Sigmoid colon (tissue), 7 donors: ENCODE measurements at places on chromosomes 4 and X. TPM values are rescaled to one million over a fixed set of nuclear protein-coding genes. Genes with fewer than 3 reads are reported as not detected.
A peak's percentile ranks its signal among the peaks of the same experiment; 100 is the strongest.

Gene SPIN4
- 2.1 TPM for polyA plus RNA-seq

DNA sequence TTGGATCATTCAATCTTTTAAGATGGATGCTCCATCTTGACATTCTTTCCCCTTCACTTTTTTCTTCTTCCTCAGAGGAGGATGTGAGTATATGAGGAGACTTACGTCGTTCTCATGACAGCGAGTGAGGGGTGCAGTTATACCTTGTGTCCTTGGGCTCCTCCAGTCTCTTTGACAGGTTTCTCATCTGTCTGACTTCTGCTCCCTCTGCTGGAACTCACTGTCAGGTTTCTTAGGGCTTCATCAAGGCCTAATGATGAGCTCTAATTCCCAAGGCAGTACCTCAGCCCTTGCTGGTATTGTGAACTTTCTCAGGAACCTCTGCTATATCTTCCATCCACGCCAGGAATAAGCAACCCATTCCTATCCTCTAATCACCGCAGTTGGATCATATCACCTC, 237.8 kb upstream of the ADGRL3 start:
- no peak overlapping the region for H3K4me3 ChIP-seq
- no peak for DNase-seq
- no peaks in the 10 kb centered on the region for H3K27me3 ChIP-seq
- no peaks in the 10 kb centered on the region for H3K36me3 ChIP-seq

DNA sequence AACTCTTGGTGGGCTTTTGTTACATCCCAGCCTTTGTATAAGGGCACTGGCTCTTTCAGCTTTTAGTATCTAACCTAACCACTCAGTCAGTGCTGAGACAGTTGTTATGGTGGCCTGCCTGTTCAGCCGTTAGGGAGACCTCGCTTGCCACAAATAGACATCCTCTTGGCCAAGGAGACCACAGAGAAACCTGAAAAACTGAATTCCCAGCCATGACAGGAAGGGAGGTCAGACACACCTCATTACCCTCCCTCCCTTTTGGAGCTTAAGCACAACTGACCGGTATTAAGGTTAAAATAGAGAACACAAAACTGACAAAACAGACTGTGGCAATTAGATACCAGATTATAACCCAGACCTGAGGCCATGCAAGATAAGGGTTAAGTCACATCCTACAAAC, 1639.3 kb downstream of the RPA4 start:
- H3K27me3 ChIP-seq: no peaks in the 10 kb centered on the region
- no peak overlapping the region for H3K27ac ChIP-seq
- no peaks in the 10 kb centered on the region for H3K36me3 ChIP-seq
- DNase-seq: no peak
- H3K4me1 ChIP-seq: no peaks in the 10 kb centered on the region

Gene TDO2
- polyA plus RNA-seq: 5.4 TPM

Gene VCX3B
- not detected for polyA plus RNA-seq

DNA sequence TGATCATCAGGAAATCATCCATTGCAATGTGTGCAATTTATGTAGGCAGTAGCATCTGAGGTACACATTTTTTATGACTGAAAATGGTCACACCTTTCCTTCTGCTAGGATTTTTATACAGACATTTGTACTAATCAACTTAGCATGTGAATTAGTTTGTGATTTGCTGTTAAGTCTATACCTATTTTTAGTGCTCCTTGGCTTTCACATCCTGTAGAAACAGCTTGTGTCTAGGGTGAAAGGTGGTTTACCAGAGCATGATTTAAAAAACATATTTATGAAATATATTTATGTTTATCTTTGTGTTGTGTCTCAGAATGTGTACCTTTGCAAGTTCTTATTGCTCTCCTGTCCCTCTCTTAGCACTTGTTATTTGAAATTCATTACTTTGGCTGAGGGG, 916.0 kb downstream of the TECRL start:
- no peak overlapping the region for H3K4me3 ChIP-seq
- H3K27me3 ChIP-seq: no peaks in the 10 kb centered on the region
- no peak overlapping the region for H3K27ac ChIP-seq
- DNase-seq: no peak

Gene KCND1
- 1.7 TPM for polyA plus RNA-seq

- no peaks in the 10 kb centered on the region for H3K36me3 ChIP-seq
- H3K27ac ChIP-seq: no peak overlapping the region
- no peaks in the 10 kb centered on the region for H3K27me3 ChIP-seq
- no peak for DNase-seq
- no peak overlapping the region for H3K4me3 ChIP-seq
- peaks cover 11% of the 10 kb centered on the region for H3K4me1 ChIP-seq
Observed at GRCh38 chr4:154529728-154530519, 20.3 kb downstream of the PLRG1 start.

GRCh38 chrX:122817321-122817955, 366.6 kb upstream of the GRIA3 start:
- H3K4me3 ChIP-seq: no peak overlapping the region
- DNase-seq: peak; percentile 32
- H3K36me3 ChIP-seq: no peaks in the 10 kb centered on the region
- no peaks in the 10 kb centered on the region for H3K4me1 ChIP-seq
- no peak overlapping the region for H3K27ac ChIP-seq

Gene SPP1
- polyA plus RNA-seq: 3.0 TPM

GRCh38 chrX:21972721-21973120, 32.2 kb downstream of the SMS start:
- H3K4me3 ChIP-seq: no peak overlapping the region
- H3K4me1 ChIP-seq: peaks cover 17% of the 10 kb centered on the region
- H3K36me3 ChIP-seq: peaks cover 18% of the 10 kb centered on the region
- H3K27me3 ChIP-seq: no peaks in the 10 kb centered on the region
- no peak for DNase-seq
- no peak overlapping the region for H3K27ac ChIP-seq

GRCh38 chrX:78327370-78328086, at the start of gene CYSLTR1:
Gene CYSLTR1 (minus strand): TSS chrX:78327611. CDS start chrX:78273746, 53,865 bp downstream.
- H3K27ac ChIP-seq: peak within 1 kb of the TSS; percentile 5
- H3K27me3 ChIP-seq: no peaks in the 10 kb centered on the region
- no peaks in the 10 kb centered on the region for H3K36me3 ChIP-seq
- H3K4me3 ChIP-seq: peak within 1 kb of the TSS; percentile 25
- H3K4me1 ChIP-seq: no peaks in the 10 kb centered on the region

GRCh38 chr4:71841336-71841735, 57.5 kb upstream of the GC start:
- H3K27ac ChIP-seq: no peak overlapping the region
- no peak overlapping the region for H3K4me3 ChIP-seq
- H3K27me3 ChIP-seq: no peaks in the 10 kb centered on the region
- H3K36me3 ChIP-seq: no peaks in the 10 kb centered on the region

Gene ITM2A
- 16.2 TPM for polyA plus RNA-seq

- no peaks in the 10 kb centered on the region for H3K36me3 ChIP-seq
- H3K4me3 ChIP-seq: no peak overlapping the region
- H3K4me1 ChIP-seq: no peaks in the 10 kb centered on the region
- no peaks in the 10 kb centered on the region for H3K27me3 ChIP-seq
Observed at GRCh38 chrX:79159800-79160199, 15.3 kb downstream of the GPR174 start.

Gene TEX13D
- polyA plus RNA-seq: not detected

- no peak overlapping the region for H3K4me3 ChIP-seq
- H3K27me3 ChIP-seq: no peaks in the 10 kb centered on the region
- DNase-seq: no peak
- H3K36me3 ChIP-seq: no peaks in the 10 kb centered on the region
Observed at GRCh38 chr4:102564399-102565059, 63.4 kb downstream of the NFKB1 start.

DNA sequence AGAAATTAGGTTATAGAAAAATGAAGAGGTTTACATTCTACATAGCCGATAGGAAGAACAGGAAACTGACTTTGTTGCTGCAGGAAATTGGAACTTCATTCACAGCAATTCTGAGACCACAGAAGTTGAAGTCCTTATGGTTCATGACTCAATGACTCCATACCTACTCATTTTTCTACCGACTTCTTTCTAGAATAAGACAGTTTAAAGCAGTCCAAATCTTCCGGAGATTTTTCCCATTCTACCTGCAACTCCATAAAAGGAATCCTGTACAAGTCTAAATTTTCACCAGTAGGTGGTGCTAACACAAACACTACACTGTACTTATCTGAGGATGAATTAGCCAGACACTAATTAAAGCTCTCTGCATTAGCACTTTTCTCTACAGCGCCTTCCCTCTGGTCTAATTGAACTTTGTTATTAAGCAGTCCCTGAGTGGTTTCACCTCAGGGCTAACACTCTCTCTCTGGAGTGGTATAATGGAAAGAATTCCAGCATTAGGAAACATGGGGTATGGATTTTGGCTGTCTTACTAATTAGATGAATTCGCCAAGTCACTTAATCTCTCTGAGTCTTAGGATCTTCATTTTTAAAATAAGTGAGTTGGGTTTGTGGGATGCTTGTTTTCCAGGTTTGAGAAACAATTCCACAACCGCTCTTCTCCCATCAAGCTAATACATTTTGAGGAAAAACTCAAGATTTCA, 167.9 kb downstream of the SMIM20 start:
- no peak overlapping the region for H3K4me3 ChIP-seq
- H3K36me3 ChIP-seq: no peaks in the 10 kb centered on the region
- no peaks in the 10 kb centered on the region for H3K27me3 ChIP-seq
- no peak for DNase-seq
- no peak overlapping the region for H3K27ac ChIP-seq
- peaks cover 8% of the 10 kb centered on the region for H3K4me1 ChIP-seq

DNA sequence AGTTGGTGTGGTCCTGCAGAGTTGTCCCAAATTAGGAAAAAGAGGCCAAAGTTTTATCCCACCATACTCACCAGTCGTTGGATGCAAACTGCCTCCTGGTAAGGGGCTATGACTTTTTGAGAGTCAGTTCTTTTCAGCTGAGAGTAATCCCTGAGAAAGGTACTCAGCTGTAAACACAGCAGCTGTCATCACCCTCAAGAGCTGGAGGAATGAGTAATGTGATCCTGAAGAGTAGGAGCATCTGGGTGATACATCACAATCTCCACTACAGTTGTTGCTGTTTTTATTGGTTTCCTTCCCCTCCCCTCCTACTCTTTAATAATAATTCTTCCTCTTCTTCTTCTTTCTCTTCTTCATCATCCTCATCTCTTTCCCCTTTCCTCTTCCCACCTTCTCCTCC, 5.7 kb downstream of the MAGEE1 start:
- no peaks in the 10 kb centered on the region for H3K27me3 ChIP-seq
- H3K36me3 ChIP-seq: no peaks in the 10 kb centered on the region
- H3K27ac ChIP-seq: no peak overlapping the region
- H3K4me1 ChIP-seq: no peaks in the 10 kb centered on the region

DNA sequence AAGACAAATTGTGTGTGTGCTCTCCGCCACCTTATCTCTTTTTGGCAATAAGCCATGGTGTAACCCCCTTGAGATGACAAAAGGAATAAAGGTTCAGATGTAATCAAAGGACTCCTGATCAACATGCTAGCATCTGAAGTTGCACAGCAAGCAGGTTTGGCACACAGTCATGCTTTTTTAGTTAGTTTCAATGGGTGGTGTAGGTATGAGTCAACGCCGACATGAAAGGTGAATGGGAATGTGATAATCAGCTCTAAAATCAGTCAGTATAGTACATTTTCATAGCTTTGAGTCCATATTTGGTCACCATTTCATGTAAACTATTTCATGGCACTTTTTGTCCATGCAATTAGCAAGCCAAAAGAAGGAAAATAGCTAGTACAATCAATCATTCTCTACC, 50.4 kb upstream of the ETNPPL start:
- no peak for DNase-seq
- H3K4me3 ChIP-seq: no peak overlapping the region
- no peaks in the 10 kb centered on the region for H3K36me3 ChIP-seq

DNA sequence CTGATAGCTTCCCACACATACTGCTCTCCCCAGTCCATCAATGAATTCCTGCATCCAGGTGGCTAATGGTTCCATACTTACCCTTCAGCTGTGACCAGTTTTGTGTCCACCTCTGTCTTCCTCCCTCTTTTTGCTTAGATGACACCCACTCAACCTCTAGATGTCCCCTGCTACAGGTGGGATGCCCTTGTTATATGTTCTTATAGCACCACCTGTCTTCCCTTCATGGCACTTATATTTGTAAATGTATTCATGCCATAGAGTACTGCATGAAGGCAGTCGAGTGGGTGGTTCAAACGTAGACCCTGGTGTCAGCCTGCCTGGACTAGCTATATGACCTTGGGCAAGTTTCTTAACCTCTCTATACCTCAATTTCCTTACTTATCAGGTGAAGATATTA, 6.5 kb upstream of the USP46 start:
- H3K4me1 ChIP-seq: peaks cover 1% of the 10 kb centered on the region
- no peak overlapping the region for H3K4me3 ChIP-seq
- no peaks in the 10 kb centered on the region for H3K27me3 ChIP-seq
- H3K36me3 ChIP-seq: no peaks in the 10 kb centered on the region

GRCh38 chr4:42865572-42866189, 26.8 kb upstream of the GRXCR1 start:
- no peak overlapping the region for H3K4me3 ChIP-seq
- H3K27me3 ChIP-seq: no peaks in the 10 kb centered on the region
- no peak for DNase-seq
- H3K27ac ChIP-seq: no peak overlapping the region

DNA sequence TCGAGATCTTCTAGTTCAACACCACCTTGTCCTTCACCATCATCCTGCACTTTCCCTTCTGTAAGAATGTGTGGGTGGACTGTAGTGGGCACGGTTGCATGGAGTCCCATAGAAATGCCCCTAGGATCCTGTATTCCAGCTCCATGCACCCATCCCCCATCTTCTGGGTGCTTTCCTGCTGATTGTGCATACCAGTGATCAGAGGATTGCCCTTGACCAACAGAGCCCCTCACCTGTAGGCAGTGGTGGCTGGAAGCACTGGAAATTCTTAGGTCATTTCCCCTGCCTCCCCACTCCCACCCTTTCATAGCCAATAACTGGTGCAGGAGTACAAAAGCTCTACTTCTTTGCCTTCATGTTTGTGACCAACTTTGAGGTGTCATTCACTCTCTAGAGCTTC, 213.4 kb upstream of the ARSJ start:
- no peaks in the 10 kb centered on the region for H3K27me3 ChIP-seq
- DNase-seq: no peak
- H3K36me3 ChIP-seq: no peaks in the 10 kb centered on the region
- no peak overlapping the region for H3K27ac ChIP-seq

Gene PRRG1
- 1.2 TPM for polyA plus RNA-seq

GRCh38 chr4:82458729-82459128, 28.3 kb downstream of the ENOPH1 start:
- DNase-seq: no peak
- H3K4me1 ChIP-seq: peaks cover 6% of the 10 kb centered on the region
- peaks cover 9% of the 10 kb centered on the region for H3K36me3 ChIP-seq
- H3K27ac ChIP-seq: no peak overlapping the region

DNA sequence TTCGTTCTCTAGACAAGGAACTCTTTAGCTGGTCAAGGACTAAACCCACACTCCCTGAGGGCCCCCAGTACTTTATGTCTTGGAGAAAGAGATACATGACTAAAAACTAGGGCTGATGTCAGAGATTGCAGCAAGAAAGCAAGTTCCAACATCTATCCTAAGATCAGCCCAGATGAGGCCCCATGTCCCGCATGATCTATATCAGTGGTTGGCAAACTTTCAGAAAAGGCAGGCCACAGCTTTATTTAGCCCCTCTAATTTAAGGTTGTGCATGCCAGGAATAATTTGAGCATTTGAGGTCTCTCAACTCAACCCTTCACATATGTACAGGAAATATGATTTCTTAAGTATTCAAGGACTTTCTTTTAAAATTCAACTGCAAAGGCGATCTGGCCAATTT, 44.1 kb upstream of the FRMD7 start:
- H3K4me3 ChIP-seq: no peak overlapping the region
- no peak for DNase-seq
- H3K27ac ChIP-seq: no peak overlapping the region
- no peaks in the 10 kb centered on the region for H3K36me3 ChIP-seq
- H3K27me3 ChIP-seq: no peaks in the 10 kb centered on the region

Gene TMEM31
- polyA plus RNA-seq: not detected
